ENCODE measurements at places on chromosomes 2 and 18. TPM values are rescaled to one million over a fixed set of nuclear protein-coding genes. Genes with fewer than 3 reads are reported as not detected.

- DNase-seq = no peak
These were observed 995 bp downstream of the MBD5 start for GRCh38 chr2:148021886-148022285.

The RBKS gene
- 3.5 TPM for total RNA-seq

GRCh38 chr2:201971531-201972228, 62.0 kb upstream of the FZD7 start:
- no peak for DNase-seq

DNA sequence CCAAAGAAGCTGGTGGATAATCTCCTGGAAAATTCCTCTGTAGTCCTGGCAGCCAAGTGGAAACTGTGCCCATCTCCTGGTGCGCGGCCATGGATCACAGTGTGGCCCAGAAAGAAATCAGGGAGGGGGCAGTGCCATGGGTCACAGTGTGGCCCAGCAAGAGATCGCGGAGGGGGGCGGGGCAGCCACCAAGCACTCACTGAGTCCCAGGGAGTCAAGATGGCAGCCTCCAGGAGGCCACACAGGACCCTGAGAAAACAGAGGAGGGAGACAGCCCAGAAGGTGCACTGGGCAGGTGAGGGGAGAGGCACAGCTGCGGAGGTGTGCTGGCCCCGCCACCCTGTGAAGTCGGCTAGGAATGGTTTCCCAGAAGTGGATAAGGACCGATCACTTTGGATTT, 8.1 kb upstream of the ATP6V1B1 start:
- no peak for DNase-seq

DNA sequence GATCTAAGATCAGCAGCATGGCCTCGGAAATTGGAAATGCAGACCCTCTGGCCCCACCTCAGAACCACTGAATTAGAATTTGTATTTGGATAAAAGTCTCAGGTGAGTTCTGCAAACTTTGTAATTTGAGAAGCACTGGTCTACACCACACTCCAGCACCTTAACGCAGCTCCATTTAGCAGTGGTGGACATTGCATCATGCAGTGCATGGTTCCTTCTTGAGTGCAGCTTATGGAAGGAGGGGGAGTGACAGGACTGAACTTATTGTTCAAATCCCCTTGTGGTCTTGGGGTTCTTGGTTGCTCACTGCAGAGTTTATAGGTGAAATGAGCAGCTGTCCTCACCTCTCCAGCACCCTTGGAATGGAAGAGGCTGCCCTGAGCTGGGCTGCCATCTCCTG, 17.4 kb upstream of the STEAP3 start:
- DNase-seq = no peak

The DNMT3A gene
- total RNA-seq = 22.5 TPM

The GCFC2 gene
- total RNA-seq = 26.0 TPM

DNA sequence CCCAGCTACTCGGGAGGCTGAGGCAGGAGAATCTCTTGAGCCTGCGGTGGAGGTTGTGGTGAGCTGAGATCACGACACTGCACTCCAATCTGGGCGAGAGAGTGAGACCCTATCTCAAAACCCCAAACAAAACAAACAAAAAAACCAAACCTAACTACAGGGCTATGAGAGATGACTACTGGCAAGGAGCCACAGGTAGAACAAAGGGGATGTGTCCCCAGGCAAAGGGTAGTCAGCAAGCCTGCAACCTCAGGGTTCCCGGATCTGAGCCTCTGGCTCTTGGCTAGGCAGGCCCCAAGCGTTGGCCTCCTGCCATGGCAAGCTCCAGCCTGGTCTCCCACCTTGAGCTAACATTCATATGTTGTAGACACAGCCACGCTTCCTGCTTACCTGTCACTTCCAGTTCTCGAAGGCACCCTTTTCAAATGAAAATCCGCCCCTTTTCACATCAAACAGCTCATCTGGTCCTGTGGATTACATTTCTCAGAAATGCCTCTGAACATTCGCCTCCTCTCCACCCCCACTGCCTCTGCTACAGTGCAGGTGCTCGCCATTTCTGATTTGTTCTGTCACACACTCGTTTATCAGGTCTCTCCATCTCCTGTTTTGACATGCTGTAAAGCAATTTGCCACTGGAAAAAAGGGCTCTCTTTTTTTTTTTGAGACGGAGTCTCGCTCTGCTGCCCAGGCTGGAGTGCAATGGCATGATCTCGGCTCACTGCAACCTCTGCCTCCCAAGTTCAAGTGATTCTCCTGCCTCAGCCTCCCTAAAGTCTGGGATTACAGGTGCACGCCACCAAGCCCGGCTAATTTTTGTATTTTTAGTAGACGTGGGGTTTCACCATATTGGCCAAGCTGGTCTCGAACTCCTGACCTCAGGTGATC, 13.1 kb upstream of the ACTR3 start:
- no peak for DNase-seq

DNA sequence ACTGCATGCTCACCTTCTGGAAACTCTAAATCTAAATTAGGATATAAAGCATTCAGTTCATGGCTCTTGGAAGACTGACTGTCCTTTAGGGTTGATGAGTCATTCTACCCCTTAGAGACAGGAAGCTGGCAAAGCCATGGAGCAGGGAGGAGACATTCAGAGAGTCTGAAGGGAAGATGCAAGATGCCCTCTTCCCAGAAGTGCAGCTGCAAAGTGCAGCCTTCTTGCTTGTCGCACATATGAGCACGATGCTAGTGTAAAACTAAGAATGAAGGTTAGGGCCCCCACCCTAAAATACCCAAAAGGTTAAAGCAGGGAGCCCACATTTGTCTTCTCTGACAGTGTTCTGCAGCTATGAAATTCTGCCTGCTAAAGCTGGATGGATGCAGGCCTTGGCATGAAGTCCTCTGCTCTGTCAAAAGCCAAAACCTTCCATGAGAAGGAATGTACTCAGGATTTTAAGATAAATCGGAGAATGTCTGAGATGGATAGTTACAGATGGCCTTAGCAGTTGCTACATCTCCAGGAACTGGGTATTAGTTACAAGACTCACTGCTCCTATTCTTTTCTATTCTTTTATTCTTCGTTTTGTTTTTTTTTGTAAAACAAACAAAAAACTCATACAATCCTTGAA, 89.7 kb downstream of the POLE4 start:
- no peak for DNase-seq

The CYP27C1 gene
- total RNA-seq = 0.13 TPM
